Stimulated activated CD4-positive, alpha-beta T cell treated with anti-CD3 and anti-CD28 coated beads, Interleukin-1b, Interleukin-23, amount 100 ng/mL, for 1 hour (primary cell): ENCODE measurements at places on chromosomes 11 and 22.

GRCh38 chr11:73384872-73385689 is 8.9 kb downstream of the RELT start:
- DNase-seq = no peak

- no peak for DNase-seq
These were observed 774.1 kb downstream of the BRD1 start for GRCh38 chr22:49053578-49053977.

DNA sequence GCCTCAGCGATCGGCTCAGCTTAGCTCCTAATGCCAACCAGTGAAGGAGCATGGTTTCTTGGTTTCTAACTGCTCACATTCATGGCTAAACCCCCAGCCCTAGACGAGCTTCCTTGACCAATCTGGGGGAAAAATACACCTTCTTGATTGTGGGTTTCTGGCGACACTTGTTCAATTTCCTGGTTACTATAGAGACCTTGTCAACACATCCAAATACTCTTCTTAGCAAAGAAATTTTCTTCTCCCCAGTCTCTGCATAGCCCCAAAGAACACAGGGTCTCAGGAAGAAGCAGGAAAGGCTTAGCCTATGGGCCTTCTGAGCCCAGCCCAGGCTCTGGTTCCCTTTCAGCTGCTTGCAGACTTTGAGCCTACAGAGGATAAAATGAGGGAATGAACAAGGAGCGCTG is 88.5 kb upstream of the SYT13 start:
- no peak for DNase-seq

- DNase-seq = no peak
These were observed 11.2 kb upstream of the PAX6 start for GRCh38 chr11:31822175-31822926.

- DNase-seq = no peak
These were observed 37.5 kb downstream of the ATG16L2 start for GRCh38 chr11:72851726-72852125.

DNA sequence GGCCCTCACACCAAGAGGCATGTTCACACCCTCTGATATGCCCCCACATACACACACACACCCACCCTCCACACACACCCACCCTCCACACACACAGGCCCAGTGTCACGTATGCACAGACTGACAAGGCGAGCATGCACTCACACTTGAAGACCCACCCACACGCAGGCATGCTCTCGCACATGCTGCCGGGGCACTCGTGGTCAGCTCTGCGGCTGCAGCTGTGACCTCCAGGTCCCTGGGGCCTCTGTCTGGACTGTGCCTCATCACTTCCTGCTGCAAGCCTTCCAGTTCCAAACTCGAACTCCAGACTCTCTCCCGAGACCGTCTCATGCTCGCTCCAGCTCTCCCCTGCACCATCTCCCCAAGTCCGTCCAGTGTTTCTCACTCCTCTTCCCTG is 9.5 kb downstream of the DCHS1 start:
- no peak for DNase-seq

GRCh38 chr11:2595204-2595603 is 104.6 kb downstream of the KCNQ1OT1 start:
- DNase-seq = no peak

DNA sequence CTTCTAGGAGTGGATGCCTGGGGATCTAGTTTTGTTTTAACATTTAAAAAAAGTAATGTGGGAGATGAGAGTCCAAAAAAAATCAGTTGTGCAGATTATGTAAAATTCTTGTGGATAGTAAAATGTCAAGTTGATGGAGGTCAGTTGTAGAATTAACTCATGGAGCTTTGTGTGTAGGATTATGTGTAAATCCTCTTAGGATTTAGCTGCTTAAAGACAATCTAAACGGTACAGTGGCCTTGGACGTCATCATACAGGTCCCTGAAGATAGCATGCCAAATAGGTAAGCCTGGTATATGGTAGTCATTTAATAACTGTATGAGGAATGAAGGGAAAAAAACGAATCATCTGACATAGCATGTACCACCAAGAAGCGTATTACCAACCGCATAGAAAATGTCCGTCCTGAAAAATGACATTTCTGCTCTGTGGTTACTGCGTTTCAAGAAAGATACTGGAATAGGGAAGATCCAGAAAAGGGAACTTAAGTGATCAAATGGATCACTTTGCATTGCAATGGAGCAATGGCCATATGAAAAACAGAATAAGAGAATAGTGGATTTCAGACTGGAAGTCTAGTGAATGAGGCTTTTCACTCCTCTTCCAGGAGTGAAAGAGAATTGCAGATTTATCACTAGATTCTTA is 61.3 kb downstream of the BCL2L13 start:
- DNase-seq = no peak

- DNase-seq = no peak
These were observed 61.9 kb downstream of the NRXN2 start for GRCh38 chr11:64661146-64661545.
